ENCODE measurements at places on chromosomes 3 and 15.

DNA sequence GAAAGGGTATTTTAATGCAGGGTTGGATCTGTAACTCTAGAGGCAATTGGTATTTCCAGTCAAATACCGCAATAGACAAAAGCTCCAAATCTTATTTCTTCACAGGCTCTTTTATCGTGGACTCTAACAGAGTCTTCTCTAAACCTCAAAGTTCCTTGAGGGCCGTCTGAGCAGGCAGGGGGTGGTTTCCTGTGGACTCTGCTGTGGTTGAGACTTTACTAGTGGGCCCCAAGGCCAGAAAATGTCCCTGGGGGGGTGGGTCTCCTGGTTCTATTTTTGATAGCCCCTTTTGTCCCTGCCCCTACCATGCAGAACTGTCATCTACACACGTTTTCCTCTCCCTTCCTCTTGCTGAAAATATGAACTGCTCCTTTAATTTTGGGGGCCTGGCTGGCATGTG lies 80.1 kb downstream of the ASB7 start:
- DNase-seq, result no peak

GRCh38 chr15:69979783-69980182 lies 117.9 kb downstream of the TLE3 start:
- DNase-seq, result peak; percentile 97

GRCh38 chr15:48385031-48385830 lies 54.0 kb downstream of the DUT start:
- no peak for DNase-seq

DNA sequence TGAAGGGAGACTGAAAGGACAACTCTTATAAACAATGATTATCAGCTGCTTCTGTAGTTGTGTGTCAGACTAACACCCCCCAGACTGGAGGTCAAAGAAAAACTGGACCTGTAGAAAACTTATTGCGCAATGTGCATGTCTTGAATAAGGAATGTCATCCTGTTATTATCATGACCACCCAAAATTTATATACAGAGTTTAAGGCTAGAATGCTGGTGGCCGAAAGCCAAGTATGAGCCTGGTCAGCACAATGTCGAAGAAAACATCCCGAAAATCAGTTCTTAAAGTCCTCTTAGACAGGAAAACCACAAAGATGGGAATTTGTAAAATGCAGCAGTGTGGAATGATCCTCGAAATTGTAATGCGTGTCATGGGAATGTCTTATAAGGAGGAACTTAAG lies 29.3 kb downstream of the RFTN1 start:
- no peak for DNase-seq

DNA sequence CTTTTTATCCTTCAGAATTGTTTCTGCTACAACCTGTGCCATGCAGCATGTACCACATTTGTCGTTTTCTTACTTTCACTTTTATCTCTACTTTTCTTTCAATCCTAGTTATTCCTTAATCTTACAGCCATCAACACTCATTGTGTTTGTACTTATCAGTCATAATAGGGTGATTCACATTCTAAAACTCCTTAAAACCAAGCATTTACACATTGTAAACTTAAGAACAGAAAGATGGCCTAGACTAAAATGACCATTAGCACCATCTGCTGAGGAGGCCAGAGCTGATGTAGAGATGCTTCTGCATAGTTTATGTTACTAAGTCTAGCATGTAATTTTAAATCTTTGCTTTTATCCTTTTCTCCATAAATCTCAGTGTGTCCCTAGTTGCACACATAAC lies 25.5 kb downstream of the EIF2AK4 start:
- no peak for DNase-seq

- no peak for DNase-seq
Observed at GRCh38 chr15:69013726-69014406, 629 bp upstream of the NOX5 start.

DNA sequence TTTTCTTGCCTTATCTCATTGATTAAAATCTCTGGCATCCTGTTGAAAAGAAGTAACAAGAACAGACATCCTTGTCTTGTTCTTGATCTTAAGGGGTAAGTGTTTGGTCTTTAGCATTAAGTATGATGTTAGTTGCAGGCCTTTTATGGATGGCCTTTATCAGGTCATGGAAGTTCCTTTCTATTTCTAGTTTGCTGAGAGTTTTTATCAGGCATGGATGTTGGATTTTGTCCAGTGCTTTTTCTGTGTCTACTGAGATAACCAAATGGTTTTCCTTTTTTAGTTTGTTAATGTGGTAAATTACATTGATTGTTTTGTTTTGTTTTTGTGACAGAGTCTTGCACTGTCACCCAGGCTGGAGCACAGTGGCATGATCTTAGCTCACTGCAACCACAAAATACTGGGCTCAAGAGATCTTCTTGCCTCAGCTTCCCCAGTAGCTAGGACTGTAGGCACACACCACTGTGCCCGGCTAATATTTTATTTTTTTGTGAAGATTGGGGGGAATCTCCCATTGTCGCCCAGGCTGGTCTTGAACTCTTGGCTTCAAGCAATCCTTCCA lies 26.3 kb downstream of the MRAS start:
- no peak for DNase-seq

All from GM12865 (cell line).